ENCODE measurements at places on chromosomes 6 and 20. TPM values are rescaled to one million over a fixed set of nuclear protein-coding genes. Genes with fewer than 3 reads are reported as not detected.
A peak's percentile ranks its signal among the peaks of the same experiment; 100 is the strongest.

- DNase-seq: no peak
Measured at GRCh38 chr6:105816847-105817246, 269.3 kb upstream of the PRDM1 start.

DNA sequence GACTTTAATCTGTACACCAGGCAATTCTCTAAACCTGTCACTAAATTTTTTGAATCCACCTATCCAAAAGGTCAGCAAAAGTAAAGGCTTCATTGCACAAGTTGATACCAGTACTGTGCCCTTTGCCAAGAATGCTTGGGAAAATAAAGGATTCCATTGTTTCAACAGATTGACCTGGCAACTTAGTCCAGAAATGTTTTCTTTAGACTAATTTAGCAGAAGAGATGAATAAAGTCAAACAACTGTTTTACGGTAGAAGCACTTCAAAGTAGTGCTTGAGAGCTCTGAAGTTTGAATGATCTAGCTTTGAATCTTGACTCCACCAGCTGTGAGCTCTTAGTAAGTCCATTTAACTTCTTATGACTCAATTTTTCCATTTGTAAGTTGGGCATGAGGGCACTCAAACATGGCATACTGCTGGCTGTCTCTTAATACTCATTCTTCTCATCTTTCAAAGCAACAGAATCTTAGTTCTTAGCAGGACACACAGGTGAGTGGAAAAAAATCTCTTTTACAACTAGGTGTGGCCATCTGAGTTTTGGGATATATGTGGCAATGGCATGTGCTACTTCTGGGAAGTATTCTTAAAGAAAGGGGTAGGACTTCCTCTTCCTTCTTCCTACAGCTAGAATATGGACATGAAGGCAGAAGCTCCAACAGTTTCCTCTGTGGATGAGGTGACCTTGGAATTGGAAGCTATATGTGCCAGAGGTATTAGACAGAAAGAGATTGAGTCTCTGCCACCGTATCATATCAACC lies 55.9 kb upstream of the LOC128125822 start:
- no peak for DNase-seq

- no peak for DNase-seq
Measured at GRCh38 chr6:33863723-33864440, 60.1 kb upstream of the MLN start.

DNA sequence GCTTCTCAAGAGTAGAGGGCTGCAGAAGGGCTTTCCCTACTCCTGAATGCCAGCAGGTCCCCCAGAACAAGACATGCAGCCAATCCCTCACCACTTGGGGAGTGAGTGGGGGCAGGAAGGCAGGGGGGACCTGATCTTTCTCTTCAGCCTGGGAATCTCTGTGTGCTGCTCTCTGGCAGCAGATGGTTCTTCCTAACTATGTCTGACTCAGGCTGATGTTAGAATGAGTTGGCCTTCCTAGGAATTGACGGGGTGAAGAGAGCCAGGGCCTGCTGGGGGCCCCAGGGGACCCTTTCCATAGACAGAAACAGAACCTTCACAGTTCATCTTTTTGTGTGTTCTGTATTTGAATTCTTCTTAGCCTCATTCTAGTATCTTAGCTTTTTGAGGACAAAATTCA lies 29.0 kb upstream of the TCP11 start:
- no peak for DNase-seq

DNA sequence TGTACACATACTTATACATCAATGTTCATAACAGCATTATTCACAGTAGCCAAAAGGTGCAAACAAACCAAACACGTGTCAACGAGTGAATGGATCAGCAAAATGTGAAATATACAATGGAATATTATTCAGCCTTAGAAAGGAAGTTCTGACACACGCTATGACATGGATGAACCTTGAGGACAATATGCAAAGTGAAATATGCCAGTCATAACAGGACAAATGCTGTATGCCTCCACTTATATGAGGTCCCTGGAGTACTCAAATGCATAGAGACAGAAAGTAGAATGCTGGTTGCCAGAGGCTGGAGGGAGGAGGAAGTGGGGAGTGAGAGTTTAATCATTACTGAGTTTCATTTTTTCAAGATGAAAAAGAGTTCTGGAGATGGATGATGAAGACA lies 37.8 kb upstream of the IGF2R start:
- DNase-seq: no peak

GRCh38 chr20:16538779-16539178 lies 34.5 kb downstream of the KIF16B start:
- DNase-seq: no peak

DNA sequence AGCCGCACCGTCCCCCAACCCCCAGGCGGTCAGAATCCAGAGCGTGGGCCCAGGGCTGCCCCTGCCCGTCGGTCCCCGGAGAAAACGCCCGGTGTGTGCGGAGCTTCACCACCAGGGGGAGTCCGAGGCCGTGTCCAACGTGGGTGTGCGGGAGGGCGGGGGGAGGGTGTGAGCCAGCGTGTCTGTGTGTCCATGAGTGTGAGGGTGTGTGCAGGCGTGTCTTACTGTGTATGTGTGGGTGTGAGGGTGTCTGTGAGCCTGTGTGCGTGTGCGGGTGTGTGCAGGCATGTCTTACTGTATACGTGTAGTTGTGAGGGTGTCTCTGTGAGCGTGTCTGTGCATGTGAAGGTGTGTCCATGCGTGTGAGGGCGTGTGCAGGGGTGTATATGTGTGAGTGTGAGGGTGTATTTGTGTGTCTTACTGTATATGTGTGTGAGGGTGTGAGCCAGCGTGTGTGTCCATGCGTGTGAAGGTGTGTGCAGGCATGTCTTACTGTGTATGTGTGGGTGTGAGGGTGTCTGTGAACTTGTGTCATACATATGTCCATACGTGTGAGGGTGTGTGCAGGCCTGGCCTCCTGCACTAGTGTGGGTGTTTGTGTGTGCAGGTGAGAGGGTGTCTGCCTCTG lies 24.6 kb upstream of the GATA5 start:
- DNase-seq: peak; percentile 88

DNA sequence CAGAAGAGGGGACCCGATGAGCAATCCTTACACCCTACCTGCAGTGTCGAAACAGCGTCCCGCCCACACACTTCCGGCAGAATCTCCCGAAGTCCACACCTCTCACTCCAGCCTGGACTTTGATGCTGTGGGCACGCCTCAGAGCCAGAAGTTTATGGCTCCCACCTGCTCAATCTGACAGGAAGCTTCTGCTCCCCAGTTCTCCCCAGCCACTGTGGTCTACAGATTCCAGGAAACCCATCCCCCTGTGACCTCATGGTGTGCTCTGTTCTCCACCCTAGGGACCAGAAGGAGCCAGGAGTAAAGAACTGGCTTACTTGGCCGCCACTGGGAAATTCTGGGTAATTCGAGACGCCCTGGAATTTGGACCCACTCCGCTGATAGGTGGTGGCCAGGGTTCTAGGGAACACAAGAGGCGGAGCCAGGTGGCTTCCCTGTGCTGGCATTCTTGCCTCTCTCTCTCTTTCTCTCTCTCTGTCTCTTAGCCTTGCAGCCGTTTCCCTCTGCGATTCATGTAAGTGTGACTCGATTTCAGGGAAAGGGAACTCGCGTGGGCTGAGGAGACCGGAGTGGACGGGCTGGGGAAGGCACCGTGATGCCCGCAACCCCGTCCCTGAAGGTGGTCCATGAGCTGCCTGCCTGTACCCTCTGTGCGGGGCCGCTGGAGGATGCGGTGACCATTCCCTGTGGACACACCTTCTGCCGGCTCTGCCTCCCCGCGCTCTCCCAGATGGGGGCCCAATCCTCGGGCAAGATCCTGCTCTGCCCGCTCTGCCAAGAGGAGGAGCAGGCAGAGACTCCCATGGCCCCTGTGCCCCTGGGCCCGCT lies at the start of gene TRIM15:
TRIM15 (plus strand) TSS at position 457 of the 828 bp plus-strand sequence; CDS start at position 596, 139 bp downstream.
- DNase-seq: peak; percentile 20

- DNase-seq: peak; percentile 3
Measured at GRCh38 chr6:125858427-125859320, 67.9 kb downstream of the NCOA7 start.

DNA sequence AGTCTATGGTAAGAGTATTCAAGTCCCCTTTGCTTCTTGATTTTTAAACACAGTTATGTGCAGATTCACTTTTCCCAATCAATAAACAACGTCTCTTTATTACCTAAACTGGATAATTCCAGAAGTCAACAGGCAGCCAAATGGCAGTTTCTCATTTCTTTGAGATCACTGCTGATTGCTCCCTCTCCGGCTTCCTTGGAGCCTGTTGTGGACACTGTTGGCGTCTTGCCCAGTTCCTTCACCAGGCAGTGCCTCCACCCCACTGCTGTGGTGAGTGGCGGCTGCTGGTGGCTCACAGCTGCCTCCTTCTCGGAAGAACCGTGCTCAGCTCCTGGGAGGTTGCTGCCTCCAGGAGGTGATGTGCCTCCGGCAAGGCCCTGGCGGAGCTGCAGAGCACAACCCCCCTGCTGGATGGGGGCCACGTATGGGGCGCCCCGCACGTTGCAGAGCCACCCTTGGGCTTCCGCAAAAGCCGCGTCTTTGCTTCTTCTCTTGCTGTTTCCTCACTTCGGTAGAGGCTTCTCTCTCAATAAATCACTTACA lies 105.1 kb upstream of the CNKSR3 start:
- DNase-seq: no peak

DNA sequence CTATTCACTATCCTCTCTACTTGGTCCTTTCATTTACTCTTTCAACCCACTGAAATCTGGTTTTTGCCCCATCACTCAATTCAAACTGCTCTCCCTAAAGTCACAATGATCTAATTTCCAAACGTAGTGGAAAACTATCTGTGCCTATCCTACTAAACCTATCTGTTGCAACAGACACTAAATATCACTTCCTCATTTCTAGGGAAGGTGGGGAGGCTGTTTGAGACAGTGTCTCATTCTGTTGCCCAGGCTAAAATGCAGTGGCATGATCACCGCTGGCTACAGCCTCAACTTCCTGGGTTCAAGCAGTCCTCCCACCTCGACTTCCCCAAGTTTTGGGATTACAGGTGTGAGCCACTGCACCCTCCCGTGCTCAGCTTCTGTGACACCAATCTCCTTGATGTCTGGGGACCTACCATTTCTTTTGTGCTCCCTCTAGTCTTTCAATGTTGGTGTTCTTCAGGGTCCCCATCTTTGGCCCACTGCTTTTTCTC lies 8.8 kb downstream of the RANBP9 start:
- no peak for DNase-seq

GRCh38 chr6:155182103-155182502 lies 81.7 kb upstream of the CLDN20 start:
- DNase-seq: no peak

- no peak for DNase-seq
Measured at GRCh38 chr6:22349051-22349450, 52.2 kb upstream of the PRL start.

- DNase-seq: peak; percentile 30
Measured at GRCh38 chr6:29834564-29835436, 7.2 kb downstream of the HLA-G start.

DNA sequence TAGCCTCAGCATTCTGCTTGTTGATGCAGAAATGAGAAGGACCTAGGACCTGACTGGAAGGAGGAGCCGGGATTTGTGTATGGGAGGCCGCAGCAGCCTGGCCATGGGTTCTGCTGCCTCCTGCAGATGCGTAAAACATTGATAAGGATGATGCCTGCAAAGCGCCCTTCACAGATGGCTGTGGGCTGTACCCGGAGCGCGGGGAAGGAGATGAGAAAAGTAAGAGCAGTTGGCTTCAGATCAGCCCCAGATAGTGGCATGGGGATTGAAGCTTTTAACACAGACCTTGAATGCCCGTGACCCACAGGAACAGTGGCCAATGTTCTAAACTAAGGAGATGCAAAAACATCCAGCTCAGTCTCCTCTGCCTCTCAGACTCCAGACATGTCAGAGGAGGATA lies 136.4 kb upstream of the KCNG1 start:
- DNase-seq: no peak

DNA sequence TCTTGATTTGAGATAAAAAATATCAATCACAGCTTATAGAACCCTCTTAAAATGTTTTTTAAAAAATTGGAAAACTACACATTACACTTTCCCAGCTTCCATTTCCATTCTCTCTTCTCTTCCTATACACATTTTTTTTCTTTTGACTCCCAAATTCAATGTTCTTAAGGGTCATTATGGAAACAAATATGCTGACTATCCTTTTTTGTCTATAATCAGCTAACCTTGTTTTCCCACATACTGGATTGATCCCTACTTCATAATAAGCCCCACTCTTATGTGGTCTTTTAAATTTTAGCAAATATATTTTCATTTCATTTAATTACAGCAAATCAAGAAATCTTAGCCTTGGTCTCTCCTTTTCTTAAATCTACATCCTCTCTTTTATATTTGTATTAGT lies 378.4 kb downstream of the MEI4 start:
- no peak for DNase-seq

- no peak for DNase-seq
Measured at GRCh38 chr6:113635222-113635986, 221.7 kb upstream of the MARCKS start.

- no peak for DNase-seq
Measured at GRCh38 chr6:100378576-100378975, 86.1 kb downstream of the SIM1 start.

- DNase-seq: no peak
Measured at GRCh38 chr6:43724354-43724753, 36.8 kb upstream of the MRPS18A start.

- no peak for DNase-seq
Measured at GRCh38 chr6:88358846-88359245, 192.7 kb upstream of the CNR1 start.

GRCh38 chr6:89707766-89708165 lies 69.2 kb upstream of the LYRM2 start:
- DNase-seq: no peak

- no peak for DNase-seq
Measured at GRCh38 chr20:4064144-4064909, 49.0 kb upstream of the RNF24 start.

DNA sequence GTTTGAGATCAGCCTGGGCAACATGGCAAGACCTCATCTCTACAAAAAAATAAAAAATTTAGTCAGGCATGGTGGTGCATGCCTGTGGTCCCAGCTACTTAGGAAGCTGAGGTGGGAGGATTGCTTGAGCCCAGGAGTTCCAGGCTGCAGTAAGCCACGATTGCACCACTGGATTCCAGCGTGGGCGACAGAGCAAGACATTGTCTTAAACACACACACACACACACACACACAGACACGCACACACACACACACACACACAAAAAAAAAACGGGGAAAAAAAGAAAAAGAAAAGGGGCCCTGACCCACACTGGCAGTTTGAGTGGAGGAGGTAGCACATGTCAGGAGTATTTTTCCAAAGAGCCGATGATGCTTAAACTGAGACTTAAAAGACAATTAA lies 122.2 kb downstream of the AFG1L start:
- no peak for DNase-seq

- DNase-seq: no peak
Measured at GRCh38 chr20:44597930-44598329, 15.6 kb downstream of the PKIG start.

Gene C2
- total RNA-seq: 2.3 TPM

Gene TRIM15
- not detected for total RNA-seq

Gene SYTL3
- total RNA-seq: 41.2 TPM

Gene TFAP2D
- not detected for total RNA-seq

Gene FOXS1
- total RNA-seq: not detected

Gene GRM4
- total RNA-seq: not detected

Gene MUC21
- total RNA-seq: not detected

Gene HEY2
- total RNA-seq: 0.30 TPM

Gene EPPIN
- total RNA-seq: not detected

Gene OPN5
- not detected for total RNA-seq

Gene KCNQ5
- total RNA-seq: 2.5 TPM

Gene KHDRBS2
- not detected for total RNA-seq

Gene TREML1
- total RNA-seq: not detected

All from CD4-positive, alpha-beta T cell (primary cell).